Right cardiac atrium (tissue), 5 donors: ENCODE measurements at places on chromosomes 5 and 9. TPM values are rescaled to one million over a fixed set of nuclear protein-coding genes. Genes with fewer than 3 reads are reported as not detected.

The PDE6A gene
- 0.07 TPM for polyA plus RNA-seq

The DBH gene
- polyA plus RNA-seq: 0.05 TPM

The FBP2 gene
- polyA plus RNA-seq: not detected

- DNase-seq: peak; percentile 82
Measured at GRCh38 chr5:95842854-95843544, 20.5 kb upstream of the GLRX start.

- no peak for DNase-seq
Measured at GRCh38 chr5:19001539-19001938, 986.5 kb downstream of the CDH18 start.

The NFIB gene
- polyA plus RNA-seq: 22.5 TPM

GRCh38 chr9:137253717-137254623, 1.2 kb upstream of the NELFB start:
- no peak for DNase-seq

The TAS2R1 gene
- polyA plus RNA-seq: not detected

GRCh38 chr5:1796371-1797102, 3.1 kb downstream of the MRPL36 start:
- DNase-seq: no peak

- no peak for DNase-seq
Measured at GRCh38 chr9:76732341-76732958, 31.8 kb upstream of the PCA3 start.

The RNF183 gene
- not detected for polyA plus RNA-seq

DNA sequence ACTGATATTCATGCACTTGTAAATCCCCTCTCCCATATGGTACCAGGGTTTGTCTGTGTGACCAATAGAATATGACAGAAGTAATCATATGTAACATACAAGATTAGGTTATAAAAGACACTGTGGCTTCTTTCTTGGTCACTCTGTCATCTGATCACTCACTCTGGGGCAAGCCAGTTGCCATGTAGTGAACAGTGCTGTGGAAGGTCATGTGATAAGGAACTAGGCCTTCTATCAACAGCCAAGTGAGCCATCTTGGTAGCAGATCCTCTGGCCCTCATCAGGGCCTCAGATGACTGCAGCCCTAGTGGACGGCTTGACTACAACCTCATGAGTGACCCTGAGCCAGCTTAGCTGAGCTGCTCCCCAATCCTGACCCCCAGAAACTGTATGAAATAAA, 30.0 kb upstream of the MATR3 start:
- DNase-seq: no peak

GRCh38 chr5:41218929-41219657, 5.8 kb upstream of the C6 start:
- DNase-seq: peak; percentile 54

The ARHGEF37 gene
- polyA plus RNA-seq: 10.4 TPM

The LHX2 gene
- 0.07 TPM for polyA plus RNA-seq

DNA sequence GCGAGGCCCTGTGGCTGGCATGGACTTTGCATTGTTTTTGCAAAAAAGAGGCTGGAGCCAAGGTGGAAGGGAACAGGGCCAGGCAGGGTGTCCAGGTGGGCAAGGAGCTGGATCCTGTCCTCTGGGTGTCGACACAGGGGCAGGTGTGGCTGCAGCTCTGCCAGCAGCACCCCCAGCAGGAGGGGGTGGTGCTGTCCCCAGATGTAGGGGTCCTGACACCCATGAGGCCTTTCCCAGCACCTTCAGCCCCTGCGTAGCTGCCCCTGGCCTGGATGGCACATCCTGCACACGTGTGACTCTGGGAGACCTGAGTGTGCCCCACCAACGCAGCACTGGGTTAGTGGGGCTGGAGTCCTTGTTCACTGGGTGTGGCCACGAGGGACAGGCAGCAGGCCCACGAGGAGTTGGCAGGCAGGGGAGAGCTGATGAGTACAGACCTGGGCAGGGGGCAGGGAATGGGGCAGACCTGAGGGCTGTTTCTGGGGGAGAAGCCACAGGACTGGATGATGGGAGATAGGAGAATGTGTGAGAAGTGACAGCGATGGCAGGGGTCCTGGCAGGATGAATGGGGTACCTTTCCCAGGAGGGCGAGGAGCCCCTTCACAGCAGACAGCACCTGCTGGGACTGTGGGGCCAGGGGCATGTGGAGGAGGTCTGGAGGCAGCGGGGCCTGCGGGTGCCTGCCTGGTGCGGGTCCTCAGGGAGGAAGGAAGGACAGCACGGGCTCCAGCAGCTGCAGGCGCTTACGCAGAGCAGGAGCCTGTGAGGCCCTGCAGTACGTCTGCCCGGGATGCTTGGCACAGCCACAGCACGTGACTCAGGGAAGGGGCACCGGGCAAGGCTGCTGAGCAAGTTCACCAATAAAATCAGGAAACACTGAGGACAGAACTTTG, 3.6 kb upstream of the RASGEF1C start:
- no peak for DNase-seq

The MPDZ gene
- 29.1 TPM for polyA plus RNA-seq

DNA sequence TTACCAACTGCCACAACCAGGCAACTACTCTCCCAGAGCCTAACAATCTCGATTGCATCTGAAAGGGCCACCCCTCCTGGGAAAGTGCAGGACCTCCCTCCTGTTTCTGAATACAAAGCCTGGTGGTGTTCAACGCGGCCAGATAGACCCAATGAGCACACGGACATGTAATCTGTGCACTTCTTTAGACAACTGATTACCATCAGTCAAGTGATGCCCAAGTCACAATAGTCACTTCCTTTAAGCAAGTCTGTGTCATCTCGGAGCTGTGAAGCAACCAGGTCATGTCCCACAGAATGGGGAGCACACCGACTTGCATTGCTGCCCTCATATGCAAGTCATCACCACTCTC, 739 bp downstream of the C9orf72 start:
- no peak for DNase-seq

The ECSCR gene
- 25.3 TPM for polyA plus RNA-seq

GRCh38 chr9:114427644-114428043, 39.9 kb upstream of the AKNA start:
- DNase-seq: no peak

GRCh38 chr9:133043449-133044035, 12.7 kb downstream of the GTF3C5 start:
- DNase-seq: peak; percentile 29

- DNase-seq: no peak
Measured at GRCh38 chr9:129894120-129894823, 59.0 kb downstream of the USP20 start.

The TEX48 gene
- polyA plus RNA-seq: not detected

GRCh38 chr5:151158287-151158661, 695 bp upstream of the ANXA6 start:
- DNase-seq: no peak

GRCh38 chr9:88186495-88187110, 48.3 kb upstream of the SPATA31C2 start:
- DNase-seq: no peak

DNA sequence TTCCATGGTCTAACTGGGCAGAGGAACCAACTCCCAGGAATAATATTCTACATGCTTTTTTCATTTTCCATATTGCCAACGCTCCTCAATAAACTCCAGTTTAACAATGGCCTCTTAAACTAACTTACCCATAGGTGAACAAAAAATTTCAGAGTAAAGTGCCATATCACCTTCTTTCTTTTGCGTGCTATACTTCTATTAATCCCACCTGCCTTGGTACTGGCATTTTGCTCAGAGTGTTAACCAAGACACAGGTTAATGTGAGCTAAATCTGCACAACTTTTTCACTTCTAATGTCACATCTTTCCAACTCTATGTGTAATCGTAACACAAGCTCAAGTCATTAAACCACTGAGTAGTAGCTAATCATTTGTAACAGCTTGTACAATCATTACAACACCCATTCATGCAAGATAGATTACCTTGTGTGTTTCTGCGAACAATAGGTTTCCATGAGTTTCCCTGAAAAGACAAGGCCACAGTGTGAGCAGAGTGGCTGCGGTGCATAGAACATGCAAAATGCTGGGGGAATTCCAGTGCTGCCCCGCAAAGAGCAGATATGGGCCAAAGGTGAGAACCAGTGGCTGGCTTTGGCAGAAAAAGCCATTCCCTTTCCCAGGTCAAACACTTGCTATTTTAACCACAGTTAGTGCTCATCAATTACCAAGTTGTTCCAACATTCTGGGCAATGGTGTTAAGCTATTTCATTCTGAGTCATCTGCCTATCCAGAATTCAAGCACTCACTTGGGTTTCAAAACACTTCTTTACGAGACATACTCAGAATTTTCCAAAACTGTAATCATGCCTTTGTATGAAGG, 42.8 kb downstream of the TIMD4 start:
- DNase-seq: no peak

The ZNF462 gene
- 5.2 TPM for polyA plus RNA-seq

DNA sequence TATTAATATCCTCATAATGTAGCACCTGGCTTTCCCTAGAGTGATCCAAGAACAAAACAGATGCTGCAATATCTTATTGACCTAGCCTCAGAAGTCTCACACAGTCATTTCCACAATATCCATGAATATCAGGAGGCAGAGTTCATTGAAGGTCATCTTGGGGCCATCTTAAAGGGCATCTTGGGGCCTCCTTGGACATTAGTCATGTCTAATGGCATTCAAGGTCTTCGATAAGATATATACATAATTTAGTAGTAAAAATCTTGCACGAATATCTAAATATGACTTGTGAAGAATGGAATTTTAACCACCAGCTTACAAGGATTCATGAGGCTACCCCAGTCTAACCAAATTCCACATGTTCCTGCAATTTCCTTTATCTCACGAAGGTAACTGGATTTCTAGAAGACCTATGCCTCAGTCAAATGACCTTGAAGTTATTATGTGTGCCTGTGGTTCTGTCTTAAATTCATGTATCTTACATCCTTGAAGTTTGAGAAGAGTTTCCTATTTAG, 163.6 kb upstream of the SPEF2 start:
- DNase-seq: no peak

The PDCD1LG2 gene
- 1.8 TPM for polyA plus RNA-seq

- no peak for DNase-seq
Measured at GRCh38 chr9:100431886-100432285, 4.9 kb downstream of the MSANTD3 start.

The SLC26A2 gene
- polyA plus RNA-seq: 2.2 TPM

The SLC4A9 gene
- polyA plus RNA-seq: 0.05 TPM

DNA sequence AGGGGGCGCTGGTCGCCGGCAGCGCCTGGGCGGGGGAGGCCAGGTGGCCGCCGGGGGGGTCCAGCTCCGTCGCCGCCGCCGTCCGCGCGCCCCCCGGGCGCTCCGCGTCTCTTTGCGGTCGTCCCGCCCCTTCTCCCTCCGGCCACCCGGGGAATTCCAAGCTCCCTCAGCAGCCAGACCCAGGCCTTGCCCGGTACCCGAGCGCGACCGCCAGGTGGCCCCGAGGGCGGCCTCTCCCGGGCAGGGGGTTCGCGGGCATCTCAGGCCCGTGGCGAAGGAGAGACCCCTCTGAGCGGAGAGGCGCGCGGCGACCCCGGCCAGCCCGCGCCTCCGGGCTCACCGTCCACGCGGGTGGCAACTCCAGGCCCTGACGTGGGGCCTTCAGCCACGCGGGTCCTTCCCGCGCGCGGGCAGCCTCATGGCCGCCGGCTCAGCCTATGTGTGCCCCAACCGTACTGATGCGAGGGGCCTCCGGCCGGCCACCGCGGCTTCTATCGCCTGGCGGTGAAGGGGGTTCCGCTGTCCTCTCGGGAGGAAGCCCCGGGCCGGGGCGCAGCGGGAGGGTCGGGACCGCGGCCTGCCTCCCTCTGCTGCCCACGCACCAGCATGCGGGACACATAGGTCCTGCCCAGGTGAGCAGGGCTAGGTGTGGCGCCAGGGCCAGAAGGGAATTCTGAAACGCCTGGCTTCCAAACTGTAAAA, 529 bp upstream of the NRARP start:
- no peak for DNase-seq

The IL13 gene
- not detected for polyA plus RNA-seq

GRCh38 chr9:104842698-104843097, 78.8 kb downstream of the NIPSNAP3B start:
- DNase-seq: no peak

- DNase-seq: no peak
Measured at GRCh38 chr5:143006501-143006900, 236.3 kb downstream of the ARHGAP26 start.

- DNase-seq: no peak
Measured at GRCh38 chr5:115626445-115626823, 598 bp upstream of the TMED7 start.

GRCh38 chr9:129340427-129341170, 162.5 kb upstream of the IER5L start:
- DNase-seq: no peak

DNA sequence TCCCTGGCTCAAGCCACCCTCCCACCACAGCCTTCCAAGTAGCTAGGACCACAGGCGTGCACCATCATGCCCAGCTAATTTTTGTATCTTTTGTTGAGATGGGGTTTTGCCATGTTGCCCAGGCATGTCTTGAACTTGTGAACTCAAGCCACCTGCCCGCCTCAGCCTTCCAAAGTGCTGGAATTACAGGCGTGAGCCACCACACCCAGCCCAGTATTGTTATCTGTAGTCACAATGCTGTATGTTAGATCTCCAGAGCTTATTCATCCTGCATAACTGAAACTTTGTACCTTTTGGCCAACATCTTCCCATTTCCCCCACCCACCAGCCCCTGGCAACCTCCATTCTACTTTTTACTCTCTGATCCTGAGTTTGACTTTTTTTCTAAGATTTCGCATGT, 37.5 kb downstream of the CREBRF start:
- DNase-seq: no peak

DNA sequence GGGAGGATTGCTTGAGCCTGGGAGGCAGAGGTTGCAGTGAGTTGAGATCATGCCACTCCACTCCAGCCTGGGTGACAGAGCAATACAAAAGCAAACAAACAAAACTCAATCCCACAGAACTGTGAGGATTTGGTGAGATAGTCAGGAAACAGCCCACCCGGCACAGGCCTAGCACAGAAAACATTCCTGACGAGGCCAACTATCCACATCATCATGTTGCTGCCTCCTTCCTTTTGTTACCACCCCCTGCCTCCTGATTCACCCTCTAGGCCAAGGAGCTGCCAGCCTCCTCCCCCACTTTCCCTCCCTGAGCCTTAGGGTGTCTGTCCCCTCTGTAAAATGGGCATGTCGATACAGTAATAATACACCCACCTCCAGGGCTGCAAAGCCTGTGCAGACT, 39.0 kb downstream of the STK10 start:
- DNase-seq: no peak

The ZCCHC9 gene
- polyA plus RNA-seq: 17.3 TPM

- no peak for DNase-seq
Measured at GRCh38 chr5:14164164-14165163, 21.3 kb downstream of the TRIO start.

DNA sequence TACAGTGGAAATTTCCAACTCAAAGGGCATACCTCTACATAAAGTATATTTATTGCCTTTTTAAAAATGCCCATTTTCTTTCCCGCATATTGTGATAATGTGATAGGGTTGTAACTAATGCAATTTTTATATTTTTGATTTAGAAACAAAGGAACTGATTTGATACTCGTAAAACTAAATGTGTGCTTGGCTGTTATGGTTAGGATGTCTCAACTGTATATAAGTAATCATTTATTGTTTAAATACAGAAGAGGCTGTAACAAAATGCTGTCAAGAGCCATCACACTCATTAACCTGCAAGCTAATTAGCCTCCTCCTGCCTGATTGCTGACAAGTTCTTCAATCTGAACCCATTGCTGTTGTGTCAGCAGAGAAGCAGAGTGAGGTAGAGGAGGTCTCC, 149.2 kb downstream of the PBX3 start:
- no peak for DNase-seq

The RNF38 gene
- polyA plus RNA-seq: 8.8 TPM
